ENCODE measurements at places on chromosomes 1 and 21. TPM values are rescaled to one million over a fixed set of nuclear protein-coding genes. Genes with fewer than 3 reads are reported as not detected.

SMCP gene
- not detected for total RNA-seq

PTPN22 gene
- 0.63 TPM for total RNA-seq

BSDC1 gene
- 94.8 TPM for total RNA-seq

SLAMF9 gene
- not detected for total RNA-seq

DRAXIN gene
- total RNA-seq, result 103 TPM

PROK1 gene
- not detected for total RNA-seq

CRYZ gene
- 6.6 TPM for total RNA-seq

AMY1B gene
- total RNA-seq, result not detected

SPRR3 gene
- total RNA-seq, result not detected

MYOG gene
- not detected for total RNA-seq
